NB4 (cell line): ENCODE measurements at places on chromosomes 7 and 10.

DNA sequence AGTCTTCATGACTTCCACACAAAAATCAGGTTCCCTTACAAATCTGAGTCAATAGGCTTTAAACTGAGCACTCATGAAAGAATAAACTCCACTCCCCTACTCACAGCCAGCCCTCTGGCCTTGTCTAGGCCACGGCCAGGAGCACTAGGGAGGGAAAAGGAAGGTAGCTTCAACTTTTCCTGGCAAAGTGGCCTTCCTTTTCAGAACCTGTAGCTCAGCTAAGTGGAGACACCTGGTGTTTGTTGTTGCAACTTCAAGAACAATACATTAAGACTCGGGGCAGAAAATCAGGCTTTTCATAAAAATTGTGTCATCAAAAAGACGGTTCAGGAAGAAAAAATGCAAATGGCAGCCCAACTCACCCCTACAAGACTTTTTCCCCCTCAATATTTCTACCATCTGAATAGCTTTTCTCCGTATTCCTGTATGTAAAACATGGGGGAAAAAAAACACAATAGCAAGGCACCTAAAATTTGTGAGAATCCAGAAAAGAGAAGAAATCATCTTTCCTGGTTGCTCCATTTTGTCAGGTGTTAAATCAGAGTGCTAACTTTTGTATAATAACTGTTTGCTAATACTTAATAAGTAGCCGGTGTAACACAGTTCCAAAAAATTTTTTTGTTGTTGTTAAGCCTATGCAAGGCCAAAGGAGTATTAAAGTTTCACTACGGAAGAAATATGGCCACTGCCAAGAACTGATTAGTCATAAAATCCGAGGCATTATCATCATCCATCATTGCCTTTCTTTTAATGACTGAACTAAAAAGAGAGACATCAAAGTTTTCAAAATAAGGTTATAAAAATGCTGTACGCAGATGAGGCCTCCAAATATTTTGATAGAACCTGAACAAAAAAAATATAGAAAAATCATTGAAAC lies 66.2 kb upstream of the ARID5B start:
- DNase-seq = peak; percentile 36

DNA sequence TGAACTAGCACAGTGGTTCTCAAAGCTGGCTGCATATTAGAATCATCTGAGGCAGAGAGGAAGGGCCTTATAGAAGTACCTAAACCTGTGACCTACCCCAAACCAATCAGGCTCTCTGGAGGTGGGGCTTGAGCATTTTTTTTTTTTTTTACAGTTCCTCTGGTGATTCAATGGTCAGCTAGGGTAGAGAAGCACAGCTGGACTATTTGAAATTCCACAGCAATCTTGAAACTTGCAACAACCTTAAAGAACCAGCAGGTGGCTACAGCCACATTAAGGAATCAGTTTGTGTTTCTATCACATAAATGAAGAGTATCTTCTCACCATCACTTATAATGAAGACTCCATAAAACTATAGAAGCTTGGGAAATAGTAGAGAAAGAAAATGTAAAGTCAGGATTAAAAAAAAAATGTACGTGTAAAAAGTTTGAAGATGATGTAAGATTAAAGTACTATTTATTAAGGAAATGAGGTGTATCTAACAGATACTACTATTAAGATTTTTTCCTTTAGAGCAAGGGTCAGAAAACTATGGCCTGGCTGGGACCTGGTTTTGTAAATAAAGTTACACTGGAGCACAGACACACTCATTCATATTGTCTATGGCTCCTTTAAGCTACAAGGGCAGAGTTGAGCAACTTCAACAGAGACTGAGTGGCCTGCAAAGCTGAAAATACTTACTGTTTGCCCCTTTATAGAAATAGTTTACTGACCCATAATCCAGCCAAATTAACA lies 3.8 kb downstream of the RTKN2 start:
- DNase-seq = peak; percentile 76

DNA sequence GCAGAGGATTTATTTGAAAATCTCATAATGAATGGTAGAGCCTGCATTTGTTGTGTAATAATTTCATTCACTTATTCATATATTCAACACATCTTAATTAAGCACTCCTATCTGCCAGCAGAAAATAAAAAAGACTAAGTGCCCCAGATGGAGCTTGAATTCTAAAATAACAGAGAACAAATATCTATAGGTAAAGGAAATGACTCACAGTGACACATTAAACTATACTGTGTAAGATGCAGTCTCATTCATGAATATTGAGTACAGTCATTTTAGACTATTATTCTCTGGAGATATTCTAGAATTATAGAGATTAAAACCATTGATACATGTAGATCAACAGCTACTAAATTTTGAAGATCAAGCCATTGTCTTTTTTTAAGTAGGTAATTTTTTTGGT lies 72.1 kb downstream of the PTPRZ1 start:
- DNase-seq = no peak

GRCh38 chr7:27202862-27203134 lies 2.9 kb upstream of the HOXA13 start:
- DNase-seq = peak; percentile 26

- no peak for DNase-seq
These were observed 35.4 kb upstream of the C10orf71 start for GRCh38 chr10:49263591-49263990.
